ENCODE measurements at places on chromosomes 3 and 15. TPM values are rescaled to one million over a fixed set of nuclear protein-coding genes. Genes with fewer than 3 reads are reported as not detected.

Gene GOLGA8S
- under 0.01 TPM for total RNA-seq

Gene MYZAP
- total RNA-seq, result 0.43 TPM

Gene PLA2G4B
- total RNA-seq, result 1.3 TPM

Gene KCNAB1
- not detected for total RNA-seq

Data from fibroblast of villous mesenchyme (primary cell).